CD4-positive, alpha-beta T cell (primary cell): ENCODE measurements at places on chromosomes 13 and 19. TPM values are rescaled to one million over a fixed set of nuclear protein-coding genes. Genes with fewer than 3 reads are reported as not detected.

Gene PIK3R2
- 5.6 TPM for total RNA-seq

Gene S1PR2
- 14.6 TPM for total RNA-seq

Gene IGSF23
- not detected for total RNA-seq

Gene ICAM1
- 7.0 TPM for total RNA-seq

Gene ABHD8
- 4.4 TPM for total RNA-seq

Gene IFNL1
- total RNA-seq, result not detected

Gene CLEC17A
- total RNA-seq, result not detected

Gene CHST8
- total RNA-seq, result not detected

Gene SOX1
- total RNA-seq, result not detected

Gene ZNF573
- 5.0 TPM for total RNA-seq

Gene CEACAM16
- total RNA-seq, result not detected

Gene KLK3
- total RNA-seq, result not detected

Gene ZIC2
- not detected for total RNA-seq

Gene HSD17B14
- 1.3 TPM for total RNA-seq

DNA sequence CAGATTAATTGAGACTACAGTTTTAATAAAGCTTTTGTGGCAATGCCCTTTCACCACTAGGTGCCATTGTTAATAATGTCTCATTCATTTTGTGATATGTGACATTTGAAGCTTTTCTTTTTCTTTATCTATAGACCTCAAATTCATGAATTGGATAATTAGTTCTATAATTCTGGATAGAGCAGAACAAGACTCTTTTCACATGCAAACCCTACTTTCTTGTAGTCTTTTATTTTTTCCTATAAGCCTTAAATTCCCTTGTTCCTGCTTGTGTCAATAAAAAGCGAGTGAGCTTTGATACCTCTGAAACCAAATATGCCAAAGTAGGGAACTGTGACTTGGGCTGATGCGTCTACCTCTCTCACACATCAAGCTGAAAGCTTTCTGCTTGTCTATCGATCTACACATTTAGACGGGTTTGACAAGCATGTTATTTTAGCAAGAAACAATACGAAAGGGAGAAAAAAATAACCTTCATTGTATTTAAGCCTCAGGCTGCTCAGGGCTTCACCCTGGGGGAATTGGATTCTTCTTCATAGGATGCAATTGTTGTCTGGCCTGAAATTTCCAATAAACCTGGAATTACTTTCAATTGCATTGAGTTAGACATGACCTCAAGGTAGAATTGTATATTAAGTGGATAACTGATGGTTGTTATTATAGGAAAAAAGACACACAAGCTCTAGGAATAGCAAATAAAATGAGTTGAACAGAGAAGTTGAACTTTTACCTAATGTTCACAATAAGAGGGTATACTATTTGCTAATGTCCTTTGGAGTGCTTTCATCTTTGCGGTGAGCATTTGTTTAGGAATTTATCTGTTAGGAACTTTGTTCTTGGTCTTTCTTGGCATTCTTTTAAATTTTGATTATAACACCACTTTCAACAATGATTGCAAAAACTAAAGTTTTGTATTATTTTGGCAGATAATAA is 1150.2 kb upstream of the PCDH9 start:
- H3K27ac ChIP-seq, result no peak overlapping the region
- H3K4me3 ChIP-seq, result no peak overlapping the region
- H3K36me3 ChIP-seq, result no peaks in the 10 kb centered on the region
- DNase-seq, result no peak

GRCh38 chr13:74061926-74062595 is 72.1 kb downstream of the KLF12 start:
- peak overlapping the region; percentile 24 for H3K4me3 ChIP-seq
- H3K4me1 ChIP-seq, result peaks cover 39% of the 10 kb centered on the region
- no peaks in the 10 kb centered on the region for H3K27me3 ChIP-seq
- H3K27ac ChIP-seq, result peak overlapping the region; percentile 70
- H3K36me3 ChIP-seq, result peaks cover 4% of the 10 kb centered on the region

DNA sequence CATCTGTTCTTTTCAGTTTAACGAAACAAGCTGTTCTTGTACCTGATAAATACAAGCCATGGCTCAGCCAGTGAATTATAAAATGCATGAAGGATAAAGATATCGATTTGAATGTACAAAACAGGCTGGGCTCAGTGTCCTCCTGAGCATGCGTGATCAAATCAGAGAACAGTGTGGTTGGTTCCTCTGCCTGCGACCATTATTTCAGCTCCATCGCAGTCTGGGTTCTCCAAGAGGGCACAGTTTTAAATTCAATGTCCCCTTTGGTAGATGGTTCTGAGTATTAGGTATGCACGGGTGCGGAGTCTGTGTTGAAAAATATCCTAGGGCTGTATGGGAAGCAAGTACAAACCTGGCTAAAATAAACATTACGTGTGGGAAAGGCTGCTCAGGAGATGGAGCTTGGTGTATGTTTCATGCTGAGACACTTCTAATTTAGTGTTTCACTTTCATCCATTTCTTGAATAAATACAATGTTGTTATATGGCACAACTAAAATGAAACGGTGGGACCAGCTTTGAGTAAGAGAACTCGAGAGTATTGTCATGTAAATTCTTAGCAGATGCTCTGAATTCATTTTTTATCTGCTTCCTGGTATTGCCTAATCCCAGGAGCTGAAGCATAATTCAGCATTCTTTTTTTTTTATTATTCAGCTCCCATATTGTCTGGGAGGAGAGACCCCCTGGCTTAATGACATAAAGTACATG is 458.7 kb downstream of the MYO16 start:
- H3K27me3 ChIP-seq, result no peaks in the 10 kb centered on the region
- H3K4me1 ChIP-seq, result no peaks in the 10 kb centered on the region
- no peaks in the 10 kb centered on the region for H3K36me3 ChIP-seq
- no peak overlapping the region for H3K4me3 ChIP-seq

GRCh38 chr19:30371960-30372824 is at the start of gene ZNF536:
TSS of gene ZNF536 (plus strand) at chr19:30372384. CDS start at chr19:30443563, 71,179 bp downstream.
- H3K27ac ChIP-seq, result no peak within 1 kb of the TSS
- H3K27me3 ChIP-seq, result peaks cover 4% of the 10 kb centered on the region
- H3K4me1 ChIP-seq, result no peaks in the 10 kb centered on the region
- H3K36me3 ChIP-seq, result no peaks in the 10 kb centered on the region
- DNase-seq, result no peak

GRCh38 chr19:58338336-58338735 is 11.5 kb downstream of the ZSCAN22 start:
- DNase-seq, result no peak
- peaks cover 37% of the 10 kb centered on the region for H3K36me3 ChIP-seq
- H3K4me1 ChIP-seq, result no peaks in the 10 kb centered on the region

DNA sequence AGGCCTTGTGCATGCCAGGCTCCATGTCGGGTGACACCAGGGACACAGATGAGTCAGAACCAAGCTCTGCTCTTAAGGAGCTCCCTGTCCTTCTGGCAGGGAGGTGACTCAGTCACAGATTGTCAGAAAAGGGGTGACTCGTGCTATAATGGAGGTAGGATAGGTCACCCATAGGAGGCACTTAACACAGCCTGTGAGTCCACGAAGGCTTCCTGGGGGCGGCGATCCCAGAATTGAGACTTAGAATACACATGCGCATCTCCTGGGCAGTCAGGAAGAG is 19.6 kb downstream of the FUZ start:
- H3K4me3 ChIP-seq, result no peak overlapping the region
- no peak for DNase-seq
- H3K36me3 ChIP-seq, result peaks cover 64% of the 10 kb centered on the region
- no peaks in the 10 kb centered on the region for H3K27me3 ChIP-seq
- no peak overlapping the region for H3K27ac ChIP-seq

DNA sequence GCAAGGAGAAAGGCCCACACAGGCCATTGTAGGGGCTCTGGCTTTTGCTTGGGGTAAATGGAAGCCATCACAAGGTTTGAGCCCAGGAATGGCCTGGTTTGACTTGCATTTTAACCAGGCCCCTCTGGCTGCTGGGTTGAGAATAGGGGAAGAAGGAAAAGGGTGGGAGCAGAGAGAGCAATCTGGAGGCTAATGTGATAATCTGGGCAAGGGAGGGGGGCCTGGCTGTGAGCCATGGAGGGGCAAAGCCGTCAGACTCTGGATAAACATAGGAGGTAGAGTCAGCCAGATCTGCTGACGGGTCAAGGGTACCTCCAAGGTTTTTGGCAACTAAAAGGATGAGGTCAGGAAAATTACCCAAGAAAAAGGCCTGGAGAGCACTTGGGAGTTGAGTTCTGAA is 41.6 kb downstream of the RFX2 start:
- H3K27ac ChIP-seq, result no peak overlapping the region
- peaks cover 25% of the 10 kb centered on the region for H3K4me1 ChIP-seq
- no peaks in the 10 kb centered on the region for H3K36me3 ChIP-seq
- H3K27me3 ChIP-seq, result no peaks in the 10 kb centered on the region
- no peak overlapping the region for H3K4me3 ChIP-seq

- H3K4me1 ChIP-seq, result peaks cover 61% of the 10 kb centered on the region
- no peaks in the 10 kb centered on the region for H3K27me3 ChIP-seq
- peaks cover 95% of the 10 kb centered on the region for H3K36me3 ChIP-seq
- no peak overlapping the region for H3K4me3 ChIP-seq
- no peak overlapping the region for H3K27ac ChIP-seq
- DNase-seq, result no peak
These were observed 14.5 kb upstream of the CCDC97 start for GRCh38 chr19:41295499-41295898.

GRCh38 chr13:32907211-32907610 is 109.0 kb upstream of the KL start:
- H3K36me3 ChIP-seq, result no peaks in the 10 kb centered on the region
- no peaks in the 10 kb centered on the region for H3K27me3 ChIP-seq
- H3K27ac ChIP-seq, result no peak overlapping the region
- H3K4me3 ChIP-seq, result no peak overlapping the region
- DNase-seq, result no peak

DNA sequence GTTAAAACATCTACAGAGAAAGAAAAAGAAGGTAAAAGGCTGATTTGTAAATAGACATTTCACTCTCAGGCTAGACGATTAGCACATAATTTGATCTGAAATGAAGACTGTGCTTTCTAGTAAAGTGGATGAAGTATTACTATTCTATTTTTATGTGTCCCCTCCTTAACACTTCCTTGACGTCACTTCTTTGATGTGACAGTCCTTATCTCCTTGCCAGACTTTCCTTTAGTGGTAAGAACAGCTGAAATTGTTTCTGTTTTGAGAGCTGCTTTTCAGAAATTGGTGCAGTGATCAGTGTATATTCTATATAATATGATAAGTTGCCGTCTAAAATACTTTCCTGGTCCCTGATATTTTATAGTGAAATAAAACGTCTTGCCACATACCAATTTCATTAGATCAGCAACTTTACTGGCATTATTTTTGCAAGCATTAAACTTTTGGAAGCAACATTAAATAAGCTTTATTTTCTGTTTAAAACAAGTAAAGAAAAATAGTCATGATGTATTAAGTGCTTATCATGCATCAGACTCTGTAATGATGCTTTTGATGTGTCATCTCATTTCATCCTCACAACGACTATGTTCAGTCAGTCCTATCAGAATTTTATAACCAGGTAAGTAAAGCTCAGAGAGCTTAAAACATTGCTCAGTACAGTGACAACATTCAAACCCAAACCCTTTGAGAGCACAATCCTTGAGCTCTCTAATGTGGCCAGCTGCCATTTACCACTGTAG is 210.3 kb upstream of the PCDH9 start:
- H3K4me1 ChIP-seq, result no peaks in the 10 kb centered on the region
- DNase-seq, result no peak
- no peaks in the 10 kb centered on the region for H3K27me3 ChIP-seq
- no peak overlapping the region for H3K4me3 ChIP-seq
- H3K27ac ChIP-seq, result no peak overlapping the region
- H3K36me3 ChIP-seq, result no peaks in the 10 kb centered on the region

DNA sequence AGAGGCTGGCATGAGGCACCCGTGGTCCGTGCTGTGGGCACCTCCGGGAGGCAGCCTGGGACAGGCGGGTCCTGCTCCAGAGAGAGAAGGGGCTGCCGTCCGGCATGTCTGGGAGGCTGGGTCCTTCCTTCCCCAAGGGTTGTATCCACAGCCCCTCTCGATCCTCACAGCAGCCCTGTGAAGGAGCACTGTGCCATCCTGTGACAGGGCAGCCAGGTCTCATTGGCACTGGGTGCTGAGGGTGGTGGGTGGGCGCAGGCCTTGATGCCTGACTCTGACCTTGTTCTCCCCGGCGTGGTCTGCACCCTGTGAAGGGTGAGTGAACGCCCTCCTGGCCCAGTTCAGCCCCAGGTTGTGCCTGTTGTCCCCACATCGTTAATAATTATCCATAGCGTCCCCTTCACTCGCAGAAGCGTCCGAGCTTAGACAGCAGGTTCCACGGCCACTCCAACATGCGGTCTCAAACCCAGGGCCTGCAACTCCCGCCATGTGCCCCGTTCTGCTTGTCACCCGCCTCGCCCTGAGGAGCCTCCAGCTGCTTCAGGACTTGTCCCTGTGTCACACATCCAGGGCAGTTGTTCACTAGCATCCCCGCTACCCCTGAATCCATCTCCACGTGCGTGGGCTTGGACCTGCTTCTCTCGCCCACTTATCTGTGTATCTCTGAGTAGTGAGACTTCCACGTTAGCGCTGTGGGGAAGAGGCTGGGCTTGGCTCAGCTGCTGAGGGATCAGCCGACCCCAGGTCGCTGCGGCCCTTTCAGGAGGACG is 10.6 kb downstream of the ATP11A start:
- no peak overlapping the region for H3K4me3 ChIP-seq
- no peaks in the 10 kb centered on the region for H3K27me3 ChIP-seq
- DNase-seq, result no peak
- no peak overlapping the region for H3K27ac ChIP-seq
- peaks cover 5% of the 10 kb centered on the region for H3K36me3 ChIP-seq
- peaks cover 23% of the 10 kb centered on the region for H3K4me1 ChIP-seq

- peaks cover 18% of the 10 kb centered on the region for H3K4me1 ChIP-seq
- DNase-seq, result no peak
- peaks cover 2% of the 10 kb centered on the region for H3K27me3 ChIP-seq
- no peak overlapping the region for H3K4me3 ChIP-seq
- no peak overlapping the region for H3K27ac ChIP-seq
- no peaks in the 10 kb centered on the region for H3K36me3 ChIP-seq
These were observed 5.3 kb upstream of the FFAR1 start for GRCh38 chr19:35342430-35342829.

DNA sequence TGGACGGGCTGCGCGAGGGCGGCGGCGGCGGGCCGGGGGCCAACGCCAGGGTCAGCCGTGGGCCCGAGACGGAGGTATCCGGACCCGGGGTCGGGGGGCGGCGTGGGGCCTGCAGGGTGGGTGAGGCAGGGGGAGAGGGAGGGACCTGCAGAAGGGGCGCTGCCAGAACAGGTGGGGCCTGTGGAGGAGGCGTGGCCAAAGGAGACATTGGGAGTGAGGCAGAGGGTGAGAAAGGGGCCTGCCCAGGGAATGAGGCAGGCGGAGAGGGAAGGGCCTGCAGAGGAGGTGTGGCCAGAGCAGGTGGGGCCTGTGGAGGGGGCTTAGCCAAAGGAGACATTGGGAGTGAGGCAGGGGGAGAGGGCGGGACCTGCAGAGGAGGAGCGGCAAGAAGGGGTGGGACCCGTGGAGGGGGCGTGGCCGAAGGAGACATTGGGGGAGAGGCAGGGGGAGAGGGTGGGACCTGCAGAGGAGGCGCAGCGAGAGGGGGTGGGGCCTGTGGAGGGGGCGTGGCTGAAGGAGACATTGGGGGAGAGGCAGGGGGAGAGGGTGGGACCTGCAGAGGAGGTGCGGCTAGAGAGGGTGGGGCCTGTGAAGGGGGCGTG is 4.2 kb downstream of the PRR36 start:
- H3K27me3 ChIP-seq, result peaks cover 26% of the 10 kb centered on the region
- peak overlapping the region; percentile 34 for H3K4me3 ChIP-seq
- H3K36me3 ChIP-seq, result no peaks in the 10 kb centered on the region
- peaks cover 68% of the 10 kb centered on the region for H3K4me1 ChIP-seq

GRCh38 chr13:110337247-110337646 is 30.2 kb downstream of the COL4A2 start:
- peaks cover 19% of the 10 kb centered on the region for H3K4me1 ChIP-seq
- no peak for DNase-seq
- H3K27ac ChIP-seq, result no peak overlapping the region
